ENCODE measurements at places on chromosomes 2 and 18.

DNA sequence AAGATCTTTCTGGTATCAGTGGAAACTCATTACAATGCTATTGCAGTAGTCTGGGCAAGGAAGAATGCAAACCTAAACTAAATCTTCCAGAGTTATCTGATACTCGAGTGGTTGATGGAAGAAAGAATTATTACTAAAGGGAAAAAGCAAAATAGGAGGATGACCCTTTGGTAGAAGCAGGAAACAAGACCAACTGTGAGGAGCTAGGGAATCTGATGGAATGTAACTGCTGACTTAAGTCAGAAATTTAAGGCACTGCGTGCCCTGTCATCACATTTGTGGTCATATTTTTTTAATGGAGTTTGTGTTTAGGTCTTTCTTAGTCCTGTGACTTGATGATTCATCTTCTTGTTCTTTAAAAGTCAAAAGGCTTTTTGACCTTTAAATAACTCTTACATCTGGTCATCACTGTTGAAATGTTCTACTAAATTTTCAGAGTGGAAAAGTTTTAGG lies 36.5 kb upstream of the ARMC9 start:
- no peak for DNase-seq

DNA sequence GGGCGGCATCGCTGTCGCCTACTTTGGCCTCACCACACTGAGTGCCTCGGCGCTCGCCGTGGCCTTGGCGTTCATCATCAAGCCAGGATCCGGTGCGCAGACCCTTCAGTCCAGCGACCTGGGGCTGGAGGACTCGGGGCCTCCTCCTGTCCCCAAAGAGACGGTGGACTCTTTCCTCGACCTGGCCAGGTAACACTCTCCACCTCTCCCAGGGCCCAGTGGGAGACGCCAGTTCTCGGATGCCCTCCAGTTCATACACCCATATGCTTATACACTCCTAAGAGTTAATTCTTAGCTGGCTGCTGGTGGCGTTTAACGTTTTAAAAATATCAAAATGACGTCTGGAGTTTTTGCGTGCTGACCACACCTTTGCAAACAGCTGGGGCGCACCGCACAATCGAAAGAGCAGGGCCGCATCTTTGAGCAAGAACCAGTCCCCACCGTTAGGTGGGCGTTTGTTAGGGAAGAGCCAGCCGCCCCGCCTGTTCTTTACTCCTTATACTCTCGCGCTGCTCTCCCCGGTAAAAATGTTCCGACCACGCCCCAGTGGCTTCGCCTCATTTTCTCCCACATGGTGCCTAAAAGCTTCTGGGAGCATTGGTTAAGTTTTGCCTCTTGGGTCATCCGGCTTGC lies 899 bp downstream of the SLC1A4 start:
- DNase-seq, result no peak

DNA sequence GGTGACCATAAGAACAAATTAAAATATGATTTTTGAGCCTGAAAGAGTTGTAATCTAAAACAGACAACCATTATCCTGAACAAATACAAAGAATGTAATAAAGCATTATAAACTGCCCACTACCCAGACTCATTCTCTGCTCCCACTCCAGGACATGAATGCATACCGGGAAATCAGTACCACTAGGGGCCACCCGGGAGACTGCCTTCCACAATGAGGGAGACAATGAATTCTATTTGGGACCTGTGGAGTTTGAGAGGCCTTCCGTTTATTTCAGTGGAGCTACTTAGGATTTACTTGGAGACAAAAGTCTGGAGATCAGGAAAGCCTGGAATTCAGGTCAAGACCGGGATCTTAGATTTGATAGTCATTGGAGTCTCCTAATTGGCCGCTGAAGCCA lies 50.0 kb downstream of the NAB1 start:
- DNase-seq, result no peak

- DNase-seq, result no peak
Observed at GRCh38 chr2:218879776-218880101, 913 bp upstream of the WNT10A start.

DNA sequence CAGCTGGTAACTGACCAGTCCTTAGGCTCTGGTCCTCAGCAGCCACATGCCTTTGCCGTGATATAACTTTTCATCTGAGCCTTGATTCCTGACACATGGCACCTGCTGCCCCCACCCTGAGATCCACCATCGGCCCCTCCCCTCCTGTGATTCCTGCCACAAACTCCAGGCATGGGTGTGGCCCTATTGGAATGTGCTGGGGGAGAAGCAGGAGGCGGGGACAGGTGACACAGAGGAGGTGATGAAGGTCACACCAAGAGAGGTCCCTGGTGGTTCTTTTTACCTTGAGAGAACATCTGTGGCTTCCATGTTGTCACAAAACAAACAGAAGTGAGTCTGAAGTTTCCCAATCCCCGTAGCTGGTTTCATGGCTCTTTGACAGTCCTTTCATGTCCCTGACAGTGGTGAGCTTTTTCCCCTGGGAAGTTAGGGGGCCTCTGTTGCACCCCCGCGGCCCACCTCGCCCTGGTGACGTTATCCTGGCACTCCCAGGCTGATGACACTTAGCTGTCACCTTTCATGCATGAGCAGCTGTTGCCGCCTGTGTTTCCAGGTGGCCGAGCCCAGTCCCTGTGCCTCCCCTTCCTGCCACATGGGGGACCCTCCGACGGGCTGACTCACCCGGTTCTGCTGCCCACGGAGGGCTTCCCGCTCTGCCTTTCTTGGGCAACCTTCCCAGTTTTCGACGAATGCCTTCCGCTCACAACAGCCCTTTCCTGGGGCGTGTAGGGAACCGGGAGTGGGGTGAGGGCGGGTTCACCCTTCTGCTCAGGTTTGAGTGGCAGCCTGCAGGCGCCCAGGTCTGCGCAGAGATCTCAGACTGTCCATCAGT lies 66.3 kb upstream of the GLI2 start:
- DNase-seq, result no peak

- no peak for DNase-seq
Observed at GRCh38 chr2:30433541-30434299, 13.3 kb upstream of the LCLAT1 start.

DNA sequence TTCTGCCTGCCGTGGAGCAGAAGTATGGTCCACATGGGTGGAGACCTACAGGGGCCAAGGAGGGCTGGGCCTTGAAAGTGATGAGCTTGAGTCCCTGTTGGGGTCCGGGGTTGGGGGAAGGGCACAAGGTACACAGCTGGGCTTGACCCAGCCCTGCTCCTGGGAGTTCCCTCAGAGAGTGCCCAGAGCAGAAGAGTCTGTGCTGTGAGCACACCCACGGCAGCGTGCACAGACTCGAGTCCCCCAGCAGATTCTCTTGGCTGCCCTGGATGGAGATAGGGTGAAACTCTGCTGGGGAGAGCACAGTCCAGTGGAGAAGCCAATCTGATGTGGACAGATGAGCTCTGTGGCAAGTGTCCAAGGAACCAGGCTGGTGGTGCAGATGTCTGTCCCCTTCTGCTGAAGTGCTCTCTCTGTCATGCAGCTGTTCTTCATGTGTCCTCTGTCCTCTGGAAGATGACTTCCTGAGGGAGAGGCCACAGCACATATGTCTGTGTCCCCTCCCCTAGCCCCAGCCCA lies 27.5 kb downstream of the INPP4A start:
- DNase-seq, result no peak

DNA sequence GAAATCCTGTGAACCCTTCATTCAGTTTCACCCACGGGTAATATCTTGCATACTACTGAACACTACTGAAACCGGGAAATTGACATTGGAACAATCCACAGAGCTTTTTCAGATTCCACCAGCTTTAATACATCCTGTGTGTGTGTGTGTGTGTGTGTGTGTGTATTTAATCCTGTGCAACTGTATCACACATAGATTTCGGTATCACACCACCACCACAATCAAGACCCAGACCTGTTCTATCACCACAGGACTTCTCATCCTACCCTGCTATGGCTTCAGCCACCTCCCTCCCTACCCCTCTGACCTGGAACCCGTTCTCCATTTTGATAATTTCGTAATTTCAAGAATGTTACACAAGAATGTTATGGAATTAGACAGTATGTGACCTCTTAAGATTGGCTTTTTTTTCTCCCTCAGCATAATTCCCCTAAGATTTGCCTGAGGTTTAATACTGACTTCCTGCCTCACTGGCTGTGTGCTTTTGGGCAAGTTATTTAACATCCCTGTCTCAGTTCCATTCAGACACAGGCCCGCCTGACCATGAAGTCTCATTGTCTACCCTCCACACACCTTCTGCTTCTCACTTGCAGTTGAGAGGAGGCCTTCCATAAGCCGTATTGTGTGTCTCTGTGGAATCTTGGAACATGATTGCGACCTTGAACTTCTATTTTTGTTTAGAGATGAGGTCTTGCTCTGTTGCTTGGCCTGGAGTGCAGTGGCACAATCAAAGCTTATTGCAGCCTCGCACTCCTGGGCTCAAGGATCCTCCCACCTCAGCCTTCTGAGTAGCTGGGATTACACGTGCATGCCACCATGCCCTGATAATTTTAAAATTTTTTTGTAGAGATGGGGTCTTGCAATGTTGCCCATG lies 14.4 kb upstream of the TMEM131 start:
- DNase-seq, result no peak

DNA sequence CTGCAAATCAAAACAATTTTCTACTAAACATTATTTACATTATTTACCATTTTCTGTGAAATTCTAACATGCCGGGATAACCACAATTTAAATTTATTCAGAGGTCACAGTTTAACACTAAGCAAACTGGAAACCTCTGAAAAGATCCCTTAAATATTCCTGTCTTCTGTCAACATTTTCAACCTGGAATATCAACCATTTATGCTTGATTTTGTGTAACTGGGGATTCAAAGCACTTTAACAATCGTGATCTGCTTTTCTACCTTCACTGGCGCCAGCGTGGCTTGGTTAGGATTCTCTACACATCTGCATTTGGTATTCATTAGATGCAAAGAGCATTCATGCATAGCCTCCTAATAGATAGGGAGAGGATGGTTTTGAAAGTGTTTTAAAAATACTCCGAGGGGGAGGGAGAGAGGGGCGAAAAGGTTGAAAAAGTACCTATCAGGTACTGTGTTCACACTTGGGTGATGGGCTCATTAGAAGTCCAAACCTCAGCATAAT lies 59.9 kb upstream of the RAB12 start:
- no peak for DNase-seq

GRCh38 chr2:203191961-203192360 lies 46.9 kb upstream of the CYP20A1 start:
- no peak for DNase-seq

DNA sequence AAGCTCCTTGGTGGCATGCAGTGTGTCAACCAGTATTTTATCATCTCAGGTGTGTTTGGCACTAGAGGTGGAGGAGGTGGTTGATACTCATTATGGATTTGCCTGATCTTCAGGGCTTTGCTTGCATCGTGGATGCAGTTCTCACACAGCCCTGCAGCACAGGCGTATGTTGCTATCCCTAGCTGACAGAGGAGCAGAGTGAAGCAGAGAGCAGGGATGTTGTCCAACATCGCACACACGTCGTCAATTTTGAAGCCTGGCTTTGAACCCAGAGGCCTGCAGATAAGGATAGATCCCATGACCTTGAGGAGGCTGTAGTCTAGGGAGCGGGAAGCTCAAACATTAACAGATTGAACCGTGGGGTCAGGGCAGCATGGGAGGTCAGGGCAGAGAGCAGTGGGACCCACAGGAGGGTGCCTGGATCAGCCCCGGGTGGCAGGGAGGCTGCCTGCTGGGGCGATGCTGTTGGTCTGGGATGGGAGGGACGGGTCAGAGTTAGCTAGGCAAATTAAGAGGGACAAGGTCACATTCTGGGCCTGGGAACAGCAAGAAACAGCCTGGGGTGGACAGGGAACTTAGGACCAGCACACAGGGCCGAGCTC lies 4.2 kb downstream of the RNF144A start:
- no peak for DNase-seq

DNA sequence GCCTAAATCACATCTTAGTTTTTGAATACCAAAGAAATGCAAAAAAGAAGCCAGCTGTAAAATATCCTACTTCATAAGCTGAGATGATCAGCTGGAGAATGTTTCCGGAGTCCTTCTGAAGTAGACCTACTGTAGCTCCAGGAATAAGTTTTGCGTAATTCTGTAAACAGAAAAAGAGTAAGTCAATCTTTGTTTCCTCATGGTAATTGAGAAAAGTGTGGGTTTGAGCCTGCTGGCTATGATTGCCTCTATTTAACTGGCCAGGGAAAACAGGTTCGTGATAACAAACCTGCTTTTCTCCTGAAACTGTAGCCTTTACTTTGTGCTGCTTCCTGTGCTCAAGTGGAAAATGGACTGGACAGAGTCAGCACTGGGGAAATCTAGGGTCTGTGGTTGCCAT lies 58.2 kb downstream of the ITGB6 start:
- DNase-seq, result no peak

- DNase-seq, result peak; percentile 57
Observed at GRCh38 chr2:24920098-24920808, at the start of gene ADCY3. Gene ADCY3, minus strand, starts transcription at chr2:24920237. Its CDS starts 1,250 bp downstream, at chr2:24918987.

DNA sequence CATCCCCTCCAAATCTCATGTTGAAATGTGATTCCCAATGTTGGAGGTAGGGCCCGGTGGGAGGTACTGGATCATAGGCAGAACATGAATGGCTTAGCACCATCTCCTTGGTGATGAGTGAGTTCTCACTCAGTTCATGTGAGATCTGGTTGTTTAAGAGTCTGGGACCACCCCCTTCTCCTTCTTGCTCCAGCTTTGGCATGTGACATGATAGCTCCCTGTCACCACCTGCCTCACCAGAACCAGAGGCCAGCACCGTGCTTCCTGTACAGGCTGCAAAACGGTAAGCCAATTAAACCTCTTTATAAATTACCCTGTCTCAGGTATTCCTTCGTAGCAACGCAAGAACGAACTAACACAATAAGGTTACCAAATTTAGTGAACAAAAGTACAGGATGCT lies 95.4 kb downstream of the ZBTB7C start:
- DNase-seq, result no peak

DNA sequence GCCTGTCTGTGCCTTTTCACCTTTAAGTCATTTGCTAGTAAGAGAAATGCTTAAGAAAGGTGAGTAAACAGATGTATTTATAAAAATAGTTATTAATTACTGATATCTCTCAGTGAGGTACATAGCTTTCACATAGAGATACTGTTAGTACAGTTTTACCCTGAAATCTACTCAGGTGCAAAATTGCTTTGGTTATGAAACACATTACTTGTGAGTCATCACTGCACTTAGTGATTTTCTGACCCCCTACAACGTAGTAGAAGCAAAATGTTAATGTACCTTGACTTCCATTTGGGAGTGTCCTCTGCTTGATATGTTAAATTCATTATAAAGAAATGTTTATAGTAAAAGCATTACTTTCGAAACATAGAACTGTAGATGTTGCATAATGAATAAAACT lies 6.5 kb downstream of the GLS start:
- no peak for DNase-seq

DNA sequence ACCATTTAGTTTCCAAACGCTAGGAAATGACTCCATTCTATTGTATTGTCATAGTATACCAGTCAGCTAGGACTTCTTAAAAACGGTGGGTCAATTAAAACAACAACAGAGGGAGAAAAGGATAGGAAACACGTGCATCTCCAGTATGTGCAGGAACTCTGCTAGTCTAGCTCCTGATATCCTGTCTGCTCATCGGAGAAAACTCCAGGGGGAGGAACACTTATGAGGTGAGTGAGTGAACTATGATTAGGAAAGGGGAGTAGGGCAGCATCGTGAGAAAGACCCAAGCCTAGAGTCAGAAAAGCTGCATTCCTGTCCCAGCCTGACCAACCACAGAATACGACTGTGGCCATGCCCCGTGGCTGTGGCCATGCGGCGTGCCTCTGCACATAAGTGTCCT lies 34.2 kb downstream of the DTNB start:
- no peak for DNase-seq

All from GDM1 (cell line).